ENCODE measurements at places on chromosomes 5 and 9. TPM values are rescaled to one million over a fixed set of nuclear protein-coding genes. Genes with fewer than 3 reads are reported as not detected.

The MEIKIN gene
- total RNA-seq = not detected

DNA sequence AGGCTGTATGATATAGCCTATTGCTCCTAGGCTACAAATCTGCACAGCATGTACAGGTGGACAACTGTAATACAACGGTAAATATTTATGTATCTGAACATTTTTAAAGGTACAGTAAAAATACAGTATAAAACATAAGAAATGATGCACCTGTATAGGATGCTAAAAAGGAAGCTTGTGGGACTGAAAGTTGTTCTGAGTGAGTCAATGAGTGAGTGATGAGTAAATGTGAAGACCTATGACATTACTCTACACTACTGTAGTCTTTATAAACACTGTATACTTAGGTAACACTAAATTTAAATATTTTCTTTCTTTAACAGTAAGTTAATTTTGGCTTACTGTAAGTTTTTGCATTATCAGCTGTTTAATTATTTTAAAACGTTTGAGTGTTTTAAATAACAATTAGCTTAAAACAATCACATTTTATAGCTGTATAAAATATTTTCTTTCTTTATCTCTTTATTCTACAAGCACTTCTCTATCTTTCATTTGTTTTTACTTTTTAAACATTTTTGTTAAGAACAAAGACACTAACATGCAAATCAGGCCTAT is 28.1 kb downstream of the CDH18 start:
- no peak for DNase-seq

The GPBP1 gene
- total RNA-seq = 109 TPM

DNA sequence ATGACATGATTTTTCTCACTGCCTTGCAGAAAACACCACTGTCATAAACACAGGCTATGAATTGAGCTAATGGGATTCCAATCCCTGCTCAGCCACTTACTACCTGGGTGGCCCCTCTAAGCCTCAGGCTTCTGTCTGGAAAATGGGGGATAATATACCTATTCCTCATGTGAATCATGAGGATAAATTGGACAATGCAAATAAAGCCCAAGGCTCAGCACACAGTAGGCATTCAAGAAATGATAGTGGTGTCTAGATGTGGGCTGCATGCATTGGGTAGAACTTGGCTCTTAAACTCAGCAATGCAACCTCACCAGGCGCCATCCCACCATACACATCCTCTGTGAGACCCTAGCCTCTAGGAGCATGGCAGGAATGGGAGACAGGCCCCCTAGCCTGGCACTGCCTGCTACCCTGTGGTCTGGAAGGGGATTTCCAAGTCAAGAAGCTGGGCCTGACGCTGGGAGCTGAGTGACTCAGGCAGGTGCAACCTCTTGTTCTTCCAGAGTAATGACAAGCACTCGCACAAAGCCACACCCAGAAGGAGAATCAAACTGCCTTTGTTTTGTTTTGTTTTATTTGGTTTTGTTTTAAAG is 2.3 kb upstream of the TNIP1 start:
- peak; percentile 85 for DNase-seq

GRCh38 chr9:3397766-3398165 is 128.0 kb downstream of the RFX3 start:
- DNase-seq = no peak

- DNase-seq = no peak
Measured at GRCh38 chr9:98983295-98984268, 39.9 kb downstream of the COL15A1 start.

DNA sequence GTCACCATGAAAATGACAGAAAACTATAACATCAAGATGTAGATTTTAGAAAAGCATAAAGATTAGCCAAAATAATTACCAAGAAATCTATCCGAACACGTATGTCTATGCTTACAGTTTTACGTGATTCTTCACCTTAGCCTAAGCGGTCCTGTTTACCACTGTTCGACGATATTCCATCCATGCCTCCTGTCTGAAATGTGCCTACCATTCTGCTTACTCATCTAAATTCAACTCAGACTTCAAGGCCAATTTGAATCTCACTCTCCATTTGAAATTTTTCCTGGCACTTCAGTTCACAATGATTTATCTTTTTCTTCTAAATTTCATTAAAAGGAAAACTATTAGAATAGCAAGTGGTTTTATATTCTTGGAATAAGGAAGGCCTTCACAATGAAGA is 15.4 kb downstream of the ZDHHC21 start:
- no peak for DNase-seq

The BTNL3 gene
- not detected for total RNA-seq

The PDE6A gene
- not detected for total RNA-seq

The DMRTA1 gene
- total RNA-seq = 1.9 TPM

DNA sequence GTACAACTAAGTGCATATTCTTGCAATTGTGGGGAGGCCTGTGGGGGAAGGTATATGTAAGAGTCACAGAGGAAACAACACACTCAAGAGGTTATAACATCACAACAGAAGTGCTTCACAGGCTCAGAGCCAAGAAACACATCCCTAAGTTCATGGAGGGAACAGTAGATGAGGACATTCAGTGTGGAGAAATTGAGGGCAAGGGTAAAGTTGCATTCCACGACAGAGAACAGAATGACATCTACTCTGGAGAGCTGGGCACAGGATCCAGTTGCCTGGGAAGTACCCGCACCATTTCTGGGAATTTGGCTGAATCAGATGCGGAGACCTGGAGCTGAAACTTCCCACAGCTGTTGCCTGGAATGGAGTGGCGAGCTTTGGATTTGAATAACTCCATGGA is 197.2 kb downstream of the NXNL2 start:
- DNase-seq = no peak

GRCh38 chr5:2271316-2271715 is 388.6 kb upstream of the IRX4 start:
- no peak for DNase-seq

GRCh38 chr5:42718591-42718990 is 38.0 kb upstream of the CCDC152 start:
- DNase-seq = no peak

The OR2V2 gene
- not detected for total RNA-seq

DNA sequence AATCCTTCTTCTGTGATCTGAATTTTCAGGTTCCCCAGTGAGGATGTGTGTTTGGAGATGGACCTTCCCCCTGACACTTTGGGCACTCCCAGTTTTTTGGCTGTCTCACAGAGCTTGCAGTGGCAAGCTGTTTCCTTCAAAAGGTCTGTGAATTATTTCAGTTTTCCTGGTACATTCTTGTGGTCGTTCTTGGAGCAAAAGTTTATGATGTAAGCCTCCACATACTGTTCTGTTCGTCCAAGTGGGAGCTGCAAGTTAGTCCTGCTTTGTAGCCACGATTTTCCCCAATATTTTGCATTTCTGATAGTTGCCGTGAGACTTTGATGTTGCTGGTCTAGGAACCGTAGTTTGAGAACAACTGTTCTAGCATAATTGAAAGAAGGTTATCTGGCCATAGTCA is 88.3 kb downstream of the MTAP start:
- DNase-seq = no peak

The PCDHAC1 gene
- total RNA-seq = 7.6 TPM

The NPDC1 gene
- total RNA-seq = 26.7 TPM

DNA sequence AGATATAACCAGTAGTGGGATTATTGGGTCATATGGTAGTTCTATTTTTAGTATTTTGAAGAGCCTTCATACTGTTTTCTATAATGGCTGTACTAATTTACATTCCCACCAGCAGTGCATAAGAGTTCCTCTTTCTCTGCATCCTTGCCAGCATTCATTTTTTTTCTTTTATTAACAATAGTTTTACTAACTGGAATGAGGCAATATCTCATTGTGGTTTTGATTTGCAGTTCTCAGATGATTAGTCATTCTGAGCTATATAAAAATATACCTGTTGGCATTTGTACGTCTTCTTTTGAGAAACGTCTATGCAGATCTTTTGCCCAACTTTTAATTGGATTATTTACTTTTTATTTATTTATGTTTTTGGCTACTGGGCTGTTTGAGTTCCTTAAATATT is 1579.3 kb upstream of the CDH6 start:
- no peak for DNase-seq

- DNase-seq = no peak
Measured at GRCh38 chr5:110549301-110549700, 177.2 kb downstream of the TMEM232 start.

Measured in upper lobe of left lung (tissue), 6 donors.